ENCODE measurements at places on chromosomes 2 and 18. TPM values are rescaled to one million over a fixed set of nuclear protein-coding genes. Genes with fewer than 3 reads are reported as not detected.

Gene ZSWIM2
- not detected for polyA plus RNA-seq

Gene CDH19
- polyA plus RNA-seq, result 1.1 TPM

Gene C1D
- 59.8 TPM for polyA plus RNA-seq

Gene SPDYA
- 4.0 TPM for polyA plus RNA-seq

Gene LONRF2
- polyA plus RNA-seq, result 5.4 TPM

Gene ARHGAP25
- polyA plus RNA-seq, result 7.7 TPM

Gene TFCP2L1
- polyA plus RNA-seq, result 60.3 TPM

DNA sequence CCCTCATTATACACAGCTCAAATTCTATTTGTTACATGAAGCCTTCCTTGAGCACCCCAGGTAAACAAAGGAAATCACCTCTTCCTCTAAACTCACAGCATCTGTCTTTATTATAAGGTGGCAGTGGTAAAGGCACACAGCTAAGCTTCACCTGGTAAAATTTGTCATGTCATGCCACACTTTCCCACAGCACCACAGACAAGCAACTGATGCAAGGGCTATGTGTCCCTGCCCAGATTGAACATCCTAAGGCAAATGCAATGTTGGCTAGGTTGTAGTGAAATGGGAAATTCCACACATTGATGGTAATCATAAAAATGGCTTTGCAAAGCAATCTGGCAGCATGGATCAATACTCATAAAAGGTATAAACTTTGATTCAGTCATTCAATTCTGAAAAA lies 18.9 kb downstream of the LDAH start:
- DNase-seq, result no peak

GRCh38 chr18:2891526-2892431 lies 45.0 kb downstream of the EMILIN2 start:
- DNase-seq, result no peak

GRCh38 chr18:25039781-25040180 lies 312.2 kb downstream of the ZNF521 start:
- DNase-seq, result no peak

- no peak for DNase-seq
These were observed 14.8 kb upstream of the INHBB start for GRCh38 chr2:120330946-120331822.

GRCh38 chr2:86293612-86294011 lies 43.8 kb downstream of the REEP1 start:
- no peak for DNase-seq

GRCh38 chr2:181380581-181380980 lies 76.6 kb upstream of the ITGA4 start:
- DNase-seq, result no peak

DNA sequence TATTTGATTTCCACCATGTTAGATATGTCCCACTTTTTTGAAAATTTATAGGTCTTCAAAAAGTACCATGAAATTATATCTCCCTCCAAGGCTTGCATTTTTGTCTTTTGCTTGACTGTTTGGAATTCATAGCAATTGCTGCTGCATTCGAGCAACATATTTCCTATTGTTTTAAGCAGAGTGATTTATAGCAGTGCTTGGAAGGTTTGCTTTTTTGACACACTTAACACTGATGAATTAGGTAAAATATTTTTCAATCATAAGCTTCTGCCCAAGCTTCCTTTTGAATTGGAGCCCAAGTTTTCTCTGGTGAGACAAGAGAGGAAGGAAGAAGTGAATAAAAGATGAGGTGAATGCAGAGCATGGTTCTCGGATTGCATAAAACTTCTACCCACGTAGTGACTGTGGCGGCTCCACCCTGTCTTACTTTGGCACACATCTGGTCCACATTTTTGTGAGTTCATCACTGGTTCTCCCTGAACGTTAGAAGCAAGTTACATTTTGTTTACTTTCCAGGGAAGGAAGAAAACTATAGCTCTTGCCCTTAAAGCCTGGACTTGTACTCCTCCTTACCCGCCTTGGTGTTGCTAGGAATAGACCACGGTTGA lies 667.0 kb downstream of the TSN start:
- DNase-seq, result no peak

DNA sequence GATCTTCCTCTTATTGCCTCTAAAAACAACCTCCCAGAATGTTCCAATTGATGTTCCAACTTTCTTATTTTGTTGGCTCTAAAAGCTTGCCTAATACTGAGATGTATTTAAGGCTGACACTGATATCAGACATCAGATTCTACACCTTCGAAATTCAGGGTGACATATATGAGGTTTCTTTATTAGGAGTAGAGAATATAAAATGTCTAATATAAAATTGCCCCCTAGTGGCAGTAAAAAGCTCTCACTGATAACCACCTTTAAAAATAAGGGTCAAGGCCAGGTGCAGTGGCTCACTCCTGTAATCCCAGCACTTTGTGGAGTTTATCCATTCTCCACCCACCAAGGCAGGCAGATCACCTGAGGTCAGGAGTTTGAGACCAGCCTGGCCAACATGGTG lies 789.7 kb upstream of the SLC39A10 start:
- DNase-seq, result no peak

DNA sequence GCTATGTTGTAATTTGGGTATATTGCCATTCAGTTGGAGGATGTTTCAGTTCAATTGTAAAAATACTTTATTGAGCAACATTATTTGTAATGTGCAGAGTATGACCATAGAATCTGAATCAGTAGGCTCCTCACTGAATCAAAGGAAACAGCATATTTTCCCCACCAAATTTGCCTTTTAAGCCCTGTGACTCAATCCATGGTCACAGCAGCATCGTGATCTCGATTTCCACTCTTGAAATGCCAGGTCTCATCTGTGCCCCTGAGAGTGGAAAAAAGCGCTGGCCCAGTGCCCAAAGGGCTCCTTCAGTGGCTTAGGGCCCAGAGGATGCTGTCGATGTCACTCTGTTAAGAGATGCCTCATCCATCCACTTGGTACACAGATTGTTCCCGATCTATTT lies 57.5 kb downstream of the FHOD3 start:
- DNase-seq, result no peak

- DNase-seq, result no peak
These were observed 64.0 kb downstream of the SLC39A10 start for GRCh38 chr2:195721042-195721441.
